ENCODE measurements at places on chromosomes 5 and 9.

GRCh38 chr5:126398791-126399190, 24.4 kb upstream of the GRAMD2B start:
- DNase-seq: no peak

DNA sequence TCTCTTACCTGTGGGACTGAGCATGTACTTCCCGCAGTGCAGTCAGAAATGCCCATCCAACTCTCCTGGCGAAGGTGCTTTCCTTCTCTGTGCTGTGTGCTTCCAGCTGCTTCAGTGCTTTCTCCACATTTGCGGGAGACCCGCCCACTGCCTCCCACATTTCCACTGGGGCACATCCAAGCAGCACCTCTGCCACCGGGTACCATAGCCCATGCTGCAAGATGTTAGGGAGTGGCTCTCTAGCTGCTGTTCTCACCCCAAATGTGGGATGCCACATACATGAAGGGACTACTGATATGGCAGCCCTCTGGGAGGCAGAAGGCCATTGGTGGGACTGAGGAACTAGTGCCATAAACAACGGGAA, 8.8 kb downstream of the DMAC1 start:
- DNase-seq: no peak

DNA sequence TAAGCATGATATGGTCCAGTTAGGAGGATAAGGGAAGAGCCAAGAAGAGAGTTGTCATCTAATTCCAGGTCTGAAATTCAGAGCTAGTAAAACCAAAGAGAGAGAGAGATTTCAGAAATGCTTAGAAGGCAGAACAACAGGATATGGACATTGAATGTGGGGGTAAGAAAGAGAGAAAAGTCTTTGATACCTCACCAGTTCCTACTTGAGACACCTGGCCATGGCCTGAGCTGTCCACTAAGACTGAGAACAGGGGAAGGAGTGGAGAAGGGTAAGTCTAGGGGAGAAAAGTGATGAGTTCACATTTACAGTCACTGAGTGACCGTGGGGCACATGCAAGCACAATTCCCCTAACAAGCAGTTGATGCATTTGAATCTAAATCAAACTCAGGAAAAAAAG, 35.5 kb downstream of the TIMD4 start:
- no peak for DNase-seq

- no peak for DNase-seq
These were observed 42.8 kb upstream of the CDK5RAP2 start for GRCh38 chr9:120622790-120623189.

GRCh38 chr9:70315389-70315788, 56.6 kb downstream of the SMC5 start:
- no peak for DNase-seq

DNA sequence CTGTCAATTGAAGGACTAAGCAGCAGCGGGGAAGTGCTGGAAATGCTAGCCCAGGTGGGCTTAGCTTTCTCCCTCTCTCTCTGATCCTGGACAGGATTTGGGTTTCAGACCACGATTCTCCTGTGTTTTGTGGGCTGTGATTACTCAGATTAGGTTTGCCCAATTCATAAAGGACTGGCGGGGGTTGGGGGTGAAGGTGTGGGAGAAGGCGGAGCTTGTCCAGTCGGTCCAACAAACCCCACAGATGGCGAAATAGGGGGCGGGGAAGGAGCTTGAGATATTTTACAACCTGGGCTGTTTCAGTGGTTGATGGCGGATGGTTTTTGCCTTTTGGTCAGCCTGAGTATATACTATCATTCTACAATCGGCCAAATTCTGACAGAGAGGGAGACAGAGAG, 35.2 kb downstream of the PCDHAC2 start:
- DNase-seq: peak; percentile 41

- no peak for DNase-seq
These were observed 52.6 kb downstream of the PLAC8L1 start for GRCh38 chr5:146052780-146053179.

GRCh38 chr5:38443390-38443789, 113.1 kb downstream of the LIFR start:
- DNase-seq: no peak

- DNase-seq: no peak
These were observed 123.8 kb downstream of the FGF18 start for GRCh38 chr5:171543148-171543815.

Data from NCI-H2081 (cell line).